ENCODE measurements at places on chromosomes 2 and 18.

- DNase-seq = no peak
Observed at GRCh38 chr2:230602562-230603230, 109.9 kb upstream of the CAB39 start.

GRCh38 chr2:98923244-98923940, 12.6 kb downstream of the CRACDL start:
- DNase-seq = no peak

DNA sequence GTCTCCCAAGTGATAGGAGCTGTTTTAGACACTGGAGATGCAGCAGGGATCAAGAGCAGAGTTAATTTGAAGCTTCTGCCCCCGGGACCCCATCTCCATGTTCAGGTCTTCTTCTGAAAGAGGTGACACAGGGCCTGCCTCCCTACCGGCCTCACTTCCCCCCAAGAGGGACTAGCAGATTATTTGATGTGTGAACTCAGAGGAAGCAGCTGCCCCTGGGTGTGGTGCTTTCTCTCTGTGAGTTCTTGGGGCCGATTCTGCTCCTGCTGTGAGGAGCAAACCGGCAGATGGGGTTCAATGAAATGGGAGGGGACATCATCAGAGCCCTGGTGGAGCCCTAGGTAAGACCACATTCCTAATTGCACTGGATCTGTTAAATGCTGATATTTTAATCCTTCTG, 193.4 kb downstream of the FBXO15 start:
- DNase-seq = no peak

GRCh38 chr2:74383254-74383653, 3.1 kb upstream of the DCTN1 start:
- peak; percentile 65 for DNase-seq

DNA sequence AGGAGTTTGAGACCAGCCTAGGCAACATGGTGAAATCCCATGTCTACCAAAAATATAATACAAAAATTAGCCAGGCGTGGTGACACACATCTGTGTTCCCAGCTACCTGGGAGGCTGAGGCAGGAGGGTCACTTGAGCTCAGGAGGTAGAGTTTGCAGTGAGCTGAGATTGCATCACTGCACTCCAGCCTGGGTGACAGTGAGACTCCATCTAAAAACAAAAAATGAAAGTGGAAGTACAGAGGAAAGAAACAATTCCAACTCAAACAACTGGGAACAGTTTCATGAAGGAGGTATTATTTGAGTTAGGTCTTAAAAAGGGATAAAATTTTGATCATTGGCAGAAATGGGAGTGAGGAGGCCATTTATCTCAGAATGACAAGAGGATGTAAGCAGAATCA, 6.3 kb upstream of the RAB1A start:
- no peak for DNase-seq

DNA sequence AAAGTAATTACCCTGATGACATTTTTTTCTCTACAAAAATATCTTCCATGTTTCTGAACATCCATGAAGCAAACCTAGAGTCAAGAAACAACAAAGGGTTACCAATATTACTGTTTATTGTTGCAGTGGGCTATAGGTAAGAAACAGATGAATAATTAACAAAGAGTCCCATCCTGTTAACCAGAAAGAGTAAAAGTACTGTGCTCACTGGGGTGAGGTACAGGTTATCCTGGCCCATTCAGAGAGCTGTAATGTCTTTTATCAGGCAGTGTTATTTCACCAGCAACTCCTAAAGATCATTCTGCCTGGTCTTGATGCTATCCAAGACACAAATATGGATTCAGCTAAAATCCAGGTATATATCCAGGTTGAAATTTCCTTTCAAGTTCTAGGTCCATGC, 754.9 kb downstream of the SATB2 start:
- DNase-seq = no peak

GRCh38 chr2:46702537-46702936, 213.1 kb downstream of the MCFD2 start:
- DNase-seq = no peak

- no peak for DNase-seq
Observed at GRCh38 chr2:218123986-218124385, 1.8 kb upstream of the CXCR2 start.

DNA sequence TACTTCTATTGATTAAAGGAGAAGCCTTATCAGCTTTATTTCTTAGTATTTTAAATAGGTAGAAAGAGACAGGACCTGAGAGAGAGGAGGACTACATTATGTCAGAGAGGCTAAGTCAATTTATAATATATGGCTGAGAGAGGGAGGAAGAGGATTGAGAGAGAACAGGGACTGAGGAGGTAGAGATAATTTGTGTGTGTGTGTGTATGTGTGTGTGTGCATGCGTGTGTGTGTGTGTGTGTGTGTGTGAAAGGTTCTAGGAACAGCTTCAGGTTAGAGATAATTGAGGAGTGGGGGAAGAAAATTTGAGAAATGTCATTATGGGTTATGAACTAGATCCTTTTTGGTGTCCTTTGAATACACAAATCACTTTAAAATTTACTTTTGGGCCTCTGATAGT, 15.2 kb downstream of the DOK1 start:
- no peak for DNase-seq

- DNase-seq = no peak
Observed at GRCh38 chr18:46711444-46711863, 45.4 kb downstream of the ST8SIA5 start.

DNA sequence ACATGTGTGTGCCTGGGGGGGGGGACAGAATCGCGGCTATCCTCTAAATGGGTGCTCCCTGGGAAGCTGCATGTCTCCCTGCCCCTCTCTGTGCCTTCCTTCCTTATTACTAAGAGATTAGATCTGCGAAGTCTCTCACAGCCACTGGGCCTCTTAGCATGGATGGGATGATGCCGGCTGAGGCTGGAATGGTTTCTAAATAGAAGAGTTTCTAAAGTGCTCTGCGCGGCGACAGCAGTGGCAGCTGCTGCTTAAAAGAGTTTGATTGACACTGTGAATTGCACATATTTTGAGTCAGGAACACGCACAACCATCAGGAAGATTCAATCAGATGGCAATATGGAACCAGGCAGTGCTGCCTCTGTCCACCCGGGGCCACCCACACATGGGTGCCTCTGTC, 163.8 kb downstream of the CLIP4 start:
- DNase-seq = no peak

- peak; percentile 30 for DNase-seq
Observed at GRCh38 chr2:175414882-175415487, 233.5 kb upstream of the ATP5MC3 start.

- DNase-seq = no peak
Observed at GRCh38 chr2:238423561-238424312, 3.0 kb upstream of the ASB1 start.

DNA sequence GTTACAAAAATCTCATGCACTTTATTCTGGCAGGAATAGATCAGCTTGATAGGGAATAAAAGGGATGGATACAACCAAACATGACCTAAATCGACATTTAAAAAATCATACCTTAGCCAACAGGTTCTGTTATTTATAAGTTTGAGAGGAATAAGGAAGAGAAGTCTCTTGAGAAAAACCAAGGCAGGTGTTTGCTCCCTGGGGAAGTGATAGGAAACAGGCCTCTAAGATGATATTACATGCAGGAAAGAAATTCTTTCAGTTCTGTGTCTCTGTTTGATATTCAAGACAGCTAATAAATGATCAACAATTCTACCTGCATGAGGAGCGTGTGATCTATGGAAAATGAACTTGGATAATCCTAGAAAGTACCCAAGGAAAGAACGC, 184.8 kb upstream of the ZEB2 start:
- DNase-seq = no peak

DNA sequence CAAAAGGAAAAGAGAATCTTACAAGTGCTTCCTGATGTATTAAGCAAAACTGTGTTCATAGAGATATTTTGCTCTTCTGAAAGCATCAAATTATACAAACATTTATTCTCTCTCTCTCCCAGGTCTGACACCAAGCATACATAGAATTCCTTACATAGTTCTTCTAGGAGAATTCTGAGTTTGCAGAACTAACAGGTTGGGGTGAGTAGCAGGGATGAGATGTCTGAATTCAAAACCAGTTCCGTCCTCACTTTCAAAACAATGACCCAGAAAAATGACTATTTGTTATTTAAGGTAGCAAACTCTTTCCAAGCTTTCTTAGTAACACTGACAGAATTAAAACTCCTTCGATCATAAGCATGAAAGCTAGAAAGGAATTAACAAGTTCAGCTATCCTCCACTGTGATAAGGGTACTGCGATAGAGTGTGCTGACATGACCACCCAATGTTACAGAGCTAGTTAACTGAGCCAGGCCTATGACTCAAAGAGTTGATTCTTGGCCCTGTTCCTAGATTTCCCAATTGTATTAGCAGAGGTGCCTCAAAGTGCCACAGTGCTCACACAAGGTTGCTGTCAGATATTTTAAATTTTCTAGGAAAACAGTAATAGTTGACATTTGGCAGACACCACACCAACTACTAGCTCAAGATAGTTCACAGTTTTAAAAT, 85.8 kb upstream of the SETBP1 start:
- peak; percentile 64 for DNase-seq

DNA sequence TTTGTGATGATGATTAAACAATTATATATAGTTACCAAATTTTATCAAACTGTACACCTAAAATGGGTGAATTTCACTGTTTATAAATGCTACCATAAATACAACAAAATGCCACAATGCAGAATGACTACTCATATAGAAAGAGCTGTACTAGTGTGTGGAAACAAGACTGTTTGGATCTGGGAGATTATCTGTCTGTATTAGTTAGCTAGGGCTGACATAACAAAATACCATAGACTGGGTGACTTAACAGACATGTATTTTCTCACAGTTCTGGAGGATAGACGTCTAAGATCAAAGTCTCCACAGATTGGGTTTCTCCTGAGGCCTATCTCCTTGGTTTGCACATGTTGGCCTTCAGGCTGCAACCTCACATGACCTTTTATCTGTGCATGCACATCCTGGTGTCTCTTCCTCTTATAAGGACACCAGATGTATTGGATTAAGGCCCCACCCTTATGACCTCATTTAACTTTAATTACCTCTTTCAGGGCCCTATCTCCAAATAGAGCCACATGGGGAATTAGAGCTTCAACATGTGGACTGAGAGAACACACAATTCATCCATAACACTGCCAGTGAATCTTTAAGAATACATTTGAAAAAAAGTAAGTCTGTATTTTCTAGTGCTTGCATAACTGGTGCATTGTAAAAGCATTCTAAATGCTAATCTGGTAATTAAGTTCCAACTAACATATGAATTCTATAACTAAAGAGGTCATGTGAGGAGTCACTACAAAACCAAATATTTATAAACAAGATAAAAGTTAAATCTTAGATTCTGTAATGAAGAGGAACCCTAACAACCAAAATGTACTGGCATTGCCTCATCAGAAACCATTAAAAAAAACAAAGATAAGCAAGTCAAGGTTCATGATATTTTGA, 699.6 kb downstream of the NYAP2 start:
- no peak for DNase-seq

DNA sequence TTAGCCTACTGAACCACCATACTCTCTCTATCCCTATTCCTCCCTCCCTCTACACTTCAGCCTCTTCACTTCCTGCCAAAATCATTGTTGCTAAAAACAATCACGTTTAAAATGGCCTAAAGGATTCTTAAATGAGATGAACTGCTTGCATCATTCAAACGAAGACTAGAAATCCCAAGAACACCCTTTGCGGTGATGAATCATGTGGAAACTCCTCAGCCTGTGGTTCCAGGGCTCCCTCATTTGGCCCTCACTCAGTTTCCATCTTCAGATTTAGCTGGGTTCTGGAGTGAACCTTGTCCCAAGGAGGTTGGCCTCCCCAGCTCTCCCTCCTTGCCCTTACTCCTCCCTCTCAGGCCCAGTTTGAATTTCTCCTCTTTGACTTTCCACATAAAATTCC, 125.6 kb upstream of the CDC42EP3 start:
- DNase-seq = no peak

- no peak for DNase-seq
Observed at GRCh38 chr2:204175552-204176271, 239.1 kb downstream of the ICOS start.

DNA sequence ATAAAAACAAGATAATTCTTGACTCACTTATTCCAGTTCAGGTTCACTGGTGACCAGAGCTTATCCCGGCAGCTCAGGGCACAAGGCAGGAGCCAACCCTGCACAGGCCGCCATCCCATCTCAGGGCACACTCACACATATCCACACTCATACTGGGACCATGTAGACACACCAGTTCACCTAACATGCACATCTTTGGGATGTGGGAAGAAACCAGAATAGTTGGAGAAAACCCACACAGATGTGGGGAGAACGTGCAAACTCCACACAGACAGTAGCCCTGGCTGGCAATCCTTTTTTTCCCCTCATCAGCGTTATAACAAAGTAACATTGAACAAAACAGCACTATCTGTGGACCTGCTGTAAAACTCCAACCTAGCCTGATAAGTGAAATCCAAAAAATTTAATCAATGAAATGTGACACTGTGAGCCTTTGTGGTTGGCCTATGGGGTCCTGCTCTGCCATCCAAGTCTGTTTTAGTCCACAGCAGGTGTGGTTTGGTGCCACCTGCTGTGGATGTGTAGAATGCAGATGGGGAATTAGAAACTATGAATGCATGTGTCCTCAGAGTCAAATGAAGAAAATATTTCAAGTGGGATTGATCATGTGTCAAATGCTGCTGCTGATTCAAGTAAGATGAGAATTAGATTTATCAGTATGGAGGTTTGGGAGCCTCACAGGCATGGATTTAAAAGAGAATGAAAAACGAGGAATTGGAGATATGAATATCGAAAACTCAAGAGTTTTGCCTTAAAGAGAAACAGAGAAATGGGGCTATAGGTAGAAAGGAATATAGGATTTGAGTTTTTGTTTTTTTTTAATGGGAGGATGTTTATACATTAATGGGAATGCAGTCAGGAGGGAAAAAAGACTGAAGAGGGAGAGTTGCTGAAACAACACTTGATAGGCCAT, 47.0 kb downstream of the UGP2 start:
- DNase-seq = peak; percentile 8

Data from kidney glomerular epithelial cell (primary cell).